ENCODE measurements at places on chromosomes 4 and X. TPM values are rescaled to one million over a fixed set of nuclear protein-coding genes. Genes with fewer than 3 reads are reported as not detected.

- no peak for DNase-seq
Measured at GRCh38 chr4:144355811-144356757, 215.6 kb upstream of the GYPA start.

The TDO2 gene
- total RNA-seq = not detected

- DNase-seq = no peak
Measured at GRCh38 chr4:110898290-110898689, 275.4 kb upstream of the PITX2 start.

- no peak for DNase-seq
Measured at GRCh38 chrX:81257817-81258216, 55.9 kb downstream of the SH3BGRL start.

The CSN1S1 gene
- not detected for total RNA-seq

The ESX1 gene
- not detected for total RNA-seq

GRCh38 chr4:187302457-187303150, 578.9 kb upstream of the FAT1 start:
- no peak for DNase-seq

The ZNF185 gene
- total RNA-seq = 1.4 TPM

GRCh38 chr4:153028535-153028934, 92.4 kb downstream of the FHDC1 start:
- no peak for DNase-seq
